ENCODE measurements at places on chromosomes 4 and X.

DNA sequence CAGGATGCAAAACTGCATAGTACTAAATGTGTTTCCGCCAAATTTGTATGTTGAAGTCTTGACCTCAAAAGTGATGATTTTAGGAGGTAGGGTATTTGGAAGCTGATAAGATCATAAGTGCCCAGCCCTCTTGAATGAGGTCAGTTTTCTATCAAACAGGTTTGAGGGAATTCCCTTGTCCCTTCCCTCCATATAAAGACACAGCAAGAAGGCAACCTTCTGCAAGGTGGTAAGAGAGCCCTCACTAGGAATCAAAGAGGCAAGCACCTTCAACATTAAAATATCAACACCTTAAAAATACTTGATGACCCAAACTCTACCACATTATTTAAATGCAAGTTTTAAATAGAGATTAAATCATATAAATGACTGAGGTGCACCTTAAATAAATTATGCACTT is 288.6 kb downstream of the EPHA5 start:
- DNase-seq: no peak

DNA sequence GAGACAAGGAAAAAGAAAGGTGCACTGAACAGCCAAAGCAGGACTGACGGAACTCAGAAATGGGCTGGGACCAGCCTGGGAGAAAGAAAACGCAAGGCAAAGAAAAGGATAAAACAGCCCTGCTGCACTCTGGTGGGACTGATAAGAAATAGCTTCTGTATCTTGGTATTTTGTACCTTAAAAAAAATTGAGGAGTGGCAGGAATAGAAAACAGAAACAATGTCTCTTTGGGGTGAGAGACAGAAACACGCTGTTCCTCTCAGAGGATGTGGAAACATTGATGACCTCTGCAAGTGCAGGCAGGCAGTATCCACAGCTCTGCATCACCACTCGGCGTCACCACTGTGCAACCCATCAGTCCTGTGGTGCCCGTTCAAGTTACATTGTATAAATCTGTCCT is 152.5 kb upstream of the SPRY1 start:
- no peak for DNase-seq

GRCh38 chr4:22988526-22988925 is 295.8 kb downstream of the GBA3 start:
- no peak for DNase-seq

DNA sequence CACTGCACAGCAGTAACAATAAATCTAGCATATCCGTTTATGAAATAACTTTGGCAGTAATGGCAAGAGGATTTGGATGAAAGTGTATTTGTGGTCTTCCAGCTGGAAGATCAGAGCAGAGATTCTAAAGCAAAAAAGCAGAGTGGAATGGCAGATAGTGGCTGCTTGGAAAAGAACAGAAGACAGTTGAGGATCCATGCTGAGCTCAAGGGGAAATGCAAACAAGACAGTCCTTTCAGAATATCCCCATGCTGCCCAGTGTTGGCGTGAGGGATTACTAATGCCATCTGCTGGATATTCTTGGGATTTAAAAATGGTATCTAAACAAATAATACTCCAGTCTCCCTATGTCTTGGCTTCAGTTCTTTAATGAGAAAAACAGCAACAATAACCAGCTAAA is 629.1 kb upstream of the ATOH1 start:
- no peak for DNase-seq

DNA sequence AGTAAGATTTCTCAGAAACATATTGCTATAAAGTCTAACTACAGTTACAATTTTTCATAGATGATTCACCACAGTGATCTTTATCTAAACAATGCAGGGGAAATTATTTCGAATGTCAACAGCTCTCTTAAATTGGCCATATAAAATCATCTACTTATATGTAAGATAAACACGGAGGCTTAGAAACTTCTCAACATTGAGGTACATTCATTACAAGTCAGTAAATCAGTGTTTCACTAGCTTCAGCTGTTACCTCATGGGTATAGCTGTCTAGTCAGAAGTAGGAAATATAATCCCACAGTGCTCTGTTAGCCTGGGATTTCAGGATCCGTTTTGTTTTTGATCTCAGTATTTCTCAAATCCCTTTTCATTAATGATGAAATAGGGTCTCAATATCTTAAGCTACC is 43.2 kb downstream of the PCDH7 start:
- no peak for DNase-seq

DNA sequence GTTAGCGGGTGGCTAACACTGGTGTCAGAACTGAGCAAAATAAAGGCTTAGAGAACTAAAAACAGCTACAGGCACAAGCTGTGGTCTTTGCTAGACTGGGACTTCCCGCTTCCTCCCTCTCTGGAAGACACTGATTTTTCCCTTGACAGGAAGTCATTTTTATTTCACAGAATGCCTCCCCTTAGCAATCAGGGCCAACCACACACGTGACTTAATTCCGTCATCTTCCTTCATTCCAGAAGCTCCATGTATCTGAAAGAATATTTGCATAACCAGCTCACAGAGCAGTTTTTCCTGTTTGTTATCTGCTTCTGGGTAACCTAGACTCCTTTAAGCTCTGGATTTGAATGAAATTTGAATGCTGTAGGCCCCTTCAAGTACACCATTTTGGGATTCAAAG is 327.5 kb upstream of the FRG1 start:
- DNase-seq: no peak

- no peak for DNase-seq
These were observed 70.9 kb downstream of the INTS12 start for GRCh38 chr4:105637408-105638176.

GRCh38 chrX:87706134-87706533 is 188.5 kb downstream of the KLHL4 start:
- DNase-seq: no peak

DNA sequence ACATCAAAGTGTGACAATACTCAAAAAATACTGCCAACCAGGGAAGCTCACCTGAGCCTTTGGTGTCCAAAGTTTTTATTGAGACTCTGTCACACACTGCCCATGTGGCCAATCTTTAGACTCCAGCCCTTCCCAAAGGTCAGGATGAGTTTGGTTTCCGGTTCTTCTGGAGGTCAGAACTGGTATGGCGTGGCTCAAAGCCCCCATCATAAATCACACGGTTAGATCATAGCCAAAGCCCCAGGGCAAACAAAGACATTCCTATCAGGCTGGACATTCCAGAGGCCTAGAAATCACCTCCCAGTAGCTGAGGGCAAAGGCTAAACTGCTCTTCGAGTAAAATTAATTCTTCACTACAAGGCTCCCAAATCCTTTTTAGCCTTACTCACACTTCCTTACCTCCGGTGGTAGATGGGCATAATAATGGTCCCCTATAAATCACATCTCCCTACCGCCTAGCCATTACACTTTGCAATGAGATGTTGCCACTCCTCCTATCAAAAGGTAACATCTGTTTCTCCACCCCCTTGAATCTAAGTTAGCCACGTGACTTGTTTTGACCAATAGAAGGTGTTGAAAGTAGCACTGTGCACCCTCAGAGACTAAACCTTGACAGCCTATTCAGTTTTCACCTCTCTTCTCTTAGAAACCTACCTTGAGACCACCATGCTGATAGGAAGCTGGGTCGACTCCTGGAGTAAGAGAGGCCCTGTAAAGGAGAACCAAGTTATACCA is 137.8 kb upstream of the DUSP21 start:
- no peak for DNase-seq

- DNase-seq: no peak
These were observed 259.1 kb downstream of the CAMK2D start for GRCh38 chr4:113502476-113502875.

- DNase-seq: no peak
These were observed 382.0 kb downstream of the GABRG1 start for GRCh38 chr4:45741897-45742296.

- no peak for DNase-seq
These were observed 125.1 kb downstream of the WDFY3 start for GRCh38 chr4:84841435-84841834.

GRCh38 chr4:142016031-142016430 is 379.6 kb downstream of the IL15 start:
- no peak for DNase-seq

DNA sequence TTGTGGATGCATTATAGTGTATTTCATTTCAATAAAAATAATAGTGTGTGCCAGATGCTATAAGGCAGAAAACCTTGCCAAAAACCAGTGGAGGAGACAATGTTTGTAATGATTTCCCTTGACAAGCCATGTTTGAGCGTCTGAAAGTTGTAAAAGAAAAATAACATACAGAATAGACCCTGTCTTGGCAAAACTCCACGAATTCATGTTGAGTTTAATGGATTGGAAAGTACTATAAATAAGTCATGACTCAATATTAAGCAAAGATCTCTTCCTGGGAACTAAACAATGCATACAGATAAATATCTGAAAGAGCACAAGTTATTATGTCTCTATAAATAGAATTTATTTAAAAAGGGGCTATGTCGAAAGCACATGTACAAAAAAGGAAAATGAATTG is 543.5 kb downstream of the GABRG1 start:
- no peak for DNase-seq

DNA sequence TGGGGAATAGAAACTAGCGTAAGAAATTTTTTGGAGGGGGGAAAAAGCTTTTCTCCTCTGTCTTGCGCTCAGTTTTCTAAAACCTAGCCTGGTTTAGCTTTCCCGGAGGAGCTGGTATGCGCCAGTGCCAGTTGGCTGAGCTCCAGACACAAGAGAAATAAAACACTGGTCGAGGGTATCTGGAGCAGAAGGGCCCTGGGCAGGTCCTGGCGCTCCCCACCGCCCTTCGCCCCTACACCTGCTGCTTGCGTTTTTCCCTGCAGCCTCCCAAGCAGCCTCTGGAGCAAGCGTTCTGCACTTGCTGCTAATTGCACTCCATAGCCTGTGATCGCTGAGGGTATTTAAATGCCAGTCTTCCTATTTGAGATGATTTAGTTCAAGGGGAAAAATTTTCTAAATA is 816 bp downstream of the EREG start:
- DNase-seq: no peak

DNA sequence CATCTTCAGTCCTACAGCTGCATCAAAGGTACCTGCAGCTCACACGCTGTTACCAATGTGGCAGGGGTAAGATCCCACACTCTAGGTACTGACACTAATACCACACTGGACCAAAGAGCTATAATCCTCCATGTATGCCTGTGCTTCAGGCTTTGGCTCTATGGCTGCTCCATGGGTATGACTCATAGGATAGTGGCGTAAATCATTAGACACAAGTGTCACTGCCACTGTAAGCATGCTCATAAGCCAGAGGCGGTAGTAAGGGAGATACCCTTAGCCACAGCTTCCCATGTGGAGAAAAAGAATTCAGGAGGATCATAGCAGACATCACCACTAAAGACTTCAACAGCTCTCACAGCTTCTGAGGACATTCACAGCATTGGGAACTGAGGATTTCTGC is 287.5 kb downstream of the ACTRT1 start:
- DNase-seq: no peak

DNA sequence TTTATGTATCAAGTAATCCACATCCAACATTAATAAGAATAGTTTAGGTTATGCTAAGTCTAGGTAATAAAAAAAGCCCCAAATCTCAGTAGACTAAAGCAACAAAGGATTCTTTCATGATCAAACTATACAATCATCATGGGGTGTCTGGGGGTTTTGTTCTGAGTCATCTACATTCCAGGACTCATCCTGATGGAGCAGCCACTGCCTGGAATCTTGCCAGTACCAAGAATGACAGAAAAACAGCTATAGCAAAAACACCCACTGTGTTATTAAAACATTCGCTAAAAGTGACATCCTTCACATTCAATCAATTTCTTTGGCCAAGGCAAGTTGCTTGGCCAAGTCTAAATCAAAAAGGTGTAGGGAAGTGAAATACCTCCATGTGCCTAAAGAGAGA is 3.9 kb upstream of the ARHGEF38 start:
- DNase-seq: no peak

DNA sequence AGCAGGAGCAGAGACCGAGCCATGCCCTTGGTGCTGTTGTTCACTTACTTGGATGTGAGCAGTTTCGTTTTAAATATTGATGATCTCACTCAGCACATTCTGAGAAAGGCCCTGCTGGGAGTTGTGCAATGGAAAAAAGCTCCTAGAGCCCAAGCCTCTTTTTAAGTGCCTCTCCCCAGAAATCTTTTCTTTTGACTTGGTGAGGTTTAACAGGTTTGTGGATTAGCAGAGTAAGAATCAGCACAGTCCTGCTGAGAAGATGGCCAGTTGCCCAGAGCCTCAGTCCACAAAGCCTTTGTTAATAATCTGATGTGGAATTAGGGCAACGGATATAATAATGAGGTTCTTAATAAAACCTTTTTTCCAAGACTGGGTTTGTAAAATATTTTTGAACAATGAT is 157.5 kb upstream of the ATP6AP2 start:
- DNase-seq: no peak

DNA sequence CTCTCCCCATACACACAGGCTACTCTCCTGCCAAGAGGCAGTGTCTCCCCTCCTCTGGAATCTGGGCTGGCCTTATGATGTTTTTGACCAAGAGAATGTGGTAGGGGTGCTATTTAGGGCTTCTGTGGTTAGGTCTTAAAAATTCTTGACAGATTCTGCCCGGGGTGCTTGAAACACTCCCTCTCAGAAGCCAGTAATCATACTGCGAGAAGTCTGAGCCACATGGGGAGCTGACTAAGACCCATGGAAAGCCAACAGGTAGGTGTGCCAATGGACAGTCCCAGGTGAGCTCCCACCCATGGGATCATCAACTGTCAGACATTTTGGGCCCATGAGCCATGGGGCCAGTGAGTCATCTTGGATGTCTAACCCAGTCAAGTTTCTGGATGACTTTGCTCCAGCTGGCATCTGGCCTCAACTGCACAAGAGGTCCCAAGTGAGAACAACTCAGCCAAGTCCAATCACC is 315.7 kb downstream of the FBXW7 start:
- DNase-seq: no peak

DNA sequence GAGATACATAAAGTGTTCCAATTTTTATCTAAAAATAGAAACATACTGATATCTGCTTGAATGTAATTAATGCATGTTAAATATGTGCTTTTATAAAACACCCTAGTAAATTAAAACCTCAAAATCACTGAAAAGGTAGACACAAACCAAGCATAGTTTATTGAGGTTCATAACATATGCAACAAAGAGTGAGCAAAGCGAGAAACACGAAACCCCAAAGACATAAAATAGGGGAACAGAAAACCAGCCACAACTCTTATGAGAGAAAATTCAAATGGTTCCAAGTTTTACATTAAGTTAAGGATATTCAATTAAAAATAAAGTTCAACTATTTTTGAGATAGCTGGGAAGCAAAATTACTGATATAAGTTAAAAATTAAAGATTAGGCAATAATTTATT is 336.4 kb upstream of the AGA start:
- DNase-seq: no peak

GRCh38 chrX:103773445-103773844 is 3.2 kb upstream of the PLP1 start:
- DNase-seq: no peak

GRCh38 chr4:65450899-65451298 is 219.4 kb downstream of the EPHA5 start:
- no peak for DNase-seq

GRCh38 chrX:50697691-50698090 is 116.3 kb downstream of the SHROOM4 start:
- no peak for DNase-seq

DNA sequence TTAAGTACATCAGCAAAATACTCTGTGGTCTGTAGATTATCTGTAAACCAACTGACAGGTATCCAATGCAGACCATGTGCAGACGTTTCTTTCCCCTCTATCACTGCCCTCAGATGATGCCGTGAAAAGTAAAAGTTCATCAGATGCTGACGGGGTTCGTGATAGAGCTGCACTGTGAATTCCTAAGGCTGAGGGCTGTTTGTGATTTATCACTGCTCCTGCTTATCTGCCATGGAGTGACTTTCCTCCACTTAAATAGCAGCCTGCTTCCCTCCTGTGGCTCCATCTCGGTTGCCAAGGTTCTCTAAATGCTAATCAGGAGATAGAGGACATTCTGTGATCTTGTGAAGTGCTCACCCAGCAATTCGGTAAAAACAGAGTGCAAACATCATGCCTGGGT is 89.3 kb upstream of the SRD5A3 start:
- DNase-seq: no peak
